ENCODE measurements at places on chromosomes 6 and 20. TPM values are rescaled to one million over a fixed set of nuclear protein-coding genes. Genes with fewer than 3 reads are reported as not detected.

DNA sequence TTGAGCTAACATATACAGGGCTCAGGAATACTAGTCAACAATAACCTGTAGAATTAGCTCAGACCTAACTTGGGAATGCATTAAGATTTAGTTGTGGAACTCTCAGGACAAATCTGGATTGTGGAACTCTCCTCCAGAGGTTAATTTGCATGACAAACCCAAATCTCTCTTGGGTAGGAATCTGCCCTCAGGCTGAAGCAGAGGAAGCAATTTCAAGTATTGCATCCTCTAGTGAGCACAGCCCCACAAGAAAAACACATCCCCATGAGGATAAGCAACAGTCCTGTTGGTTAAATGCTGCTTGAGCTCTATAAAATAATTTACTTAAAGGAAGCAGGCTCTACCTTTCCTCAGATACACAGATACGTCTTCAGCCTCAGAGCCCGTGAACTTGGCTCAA lies 170.9 kb upstream of the STXBP5 start:
- H3K36me3 ChIP-seq = no peaks in the 10 kb centered on the region
- no peak overlapping the region for H3K4me3 ChIP-seq
- no peaks in the 10 kb centered on the region for H3K4me1 ChIP-seq
- H3K27ac ChIP-seq = no peak overlapping the region
- no peak for DNase-seq

GRCh38 chr20:62732031-62732760 lies 23.6 kb downstream of the NTSR1 start:
- peaks cover 7% of the 10 kb centered on the region for H3K4me1 ChIP-seq
- H3K27ac ChIP-seq = no peak overlapping the region
- H3K36me3 ChIP-seq = no peaks in the 10 kb centered on the region
- no peak overlapping the region for H3K4me3 ChIP-seq

DNA sequence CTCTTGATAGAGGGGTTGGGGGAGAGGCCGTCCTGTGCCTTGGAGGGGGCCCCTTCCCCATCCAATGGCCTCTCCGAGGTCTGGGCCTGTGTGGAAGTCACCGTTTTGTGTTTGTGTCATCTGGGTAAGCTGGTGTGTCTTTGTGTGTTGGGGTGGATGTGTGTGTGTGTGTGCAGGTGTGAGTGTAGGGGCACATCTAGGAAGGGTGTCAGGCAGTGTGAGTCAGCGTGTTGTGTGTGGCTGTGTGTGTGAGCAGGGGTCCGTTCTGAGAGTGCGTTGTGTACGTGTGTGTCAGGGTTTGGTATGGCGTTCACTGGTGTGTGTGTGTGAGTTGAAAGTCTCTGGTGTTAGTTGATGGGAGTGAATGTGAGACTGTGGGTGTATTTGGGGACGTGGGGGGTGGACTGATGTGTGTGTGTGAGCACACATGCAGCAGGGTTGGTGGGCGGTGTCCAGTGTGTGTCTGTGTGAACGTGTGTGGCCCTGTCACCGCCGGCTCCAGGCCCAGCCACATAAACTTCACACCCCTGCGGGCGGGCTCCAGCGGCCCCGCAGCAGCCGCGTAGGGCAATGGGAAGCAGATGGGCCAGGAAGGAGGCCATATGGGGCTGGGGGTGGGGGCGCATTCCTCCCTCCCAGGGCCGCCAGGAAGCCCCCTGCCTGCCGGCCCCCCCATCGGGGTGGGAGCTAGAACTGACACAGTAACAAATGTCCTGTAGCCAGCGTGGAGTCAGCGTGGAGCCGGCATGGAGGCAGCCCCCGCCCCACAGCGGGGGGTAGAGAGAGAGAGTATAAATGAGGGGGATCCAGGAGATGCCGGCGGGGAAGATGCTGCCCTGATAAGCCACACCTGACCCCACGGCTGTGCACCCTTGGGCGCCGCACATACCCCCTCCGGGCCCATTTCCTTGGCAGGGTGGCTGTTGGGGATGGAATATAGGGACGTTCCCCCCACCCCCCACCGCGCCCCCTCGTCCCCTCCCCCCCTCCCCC lies 32.1 kb downstream of the SNAI1 start:
- H3K4me1 ChIP-seq = peaks cover 8% of the 10 kb centered on the region
- H3K4me3 ChIP-seq = no peak overlapping the region
- H3K36me3 ChIP-seq = no peaks in the 10 kb centered on the region
- no peak for DNase-seq

DNA sequence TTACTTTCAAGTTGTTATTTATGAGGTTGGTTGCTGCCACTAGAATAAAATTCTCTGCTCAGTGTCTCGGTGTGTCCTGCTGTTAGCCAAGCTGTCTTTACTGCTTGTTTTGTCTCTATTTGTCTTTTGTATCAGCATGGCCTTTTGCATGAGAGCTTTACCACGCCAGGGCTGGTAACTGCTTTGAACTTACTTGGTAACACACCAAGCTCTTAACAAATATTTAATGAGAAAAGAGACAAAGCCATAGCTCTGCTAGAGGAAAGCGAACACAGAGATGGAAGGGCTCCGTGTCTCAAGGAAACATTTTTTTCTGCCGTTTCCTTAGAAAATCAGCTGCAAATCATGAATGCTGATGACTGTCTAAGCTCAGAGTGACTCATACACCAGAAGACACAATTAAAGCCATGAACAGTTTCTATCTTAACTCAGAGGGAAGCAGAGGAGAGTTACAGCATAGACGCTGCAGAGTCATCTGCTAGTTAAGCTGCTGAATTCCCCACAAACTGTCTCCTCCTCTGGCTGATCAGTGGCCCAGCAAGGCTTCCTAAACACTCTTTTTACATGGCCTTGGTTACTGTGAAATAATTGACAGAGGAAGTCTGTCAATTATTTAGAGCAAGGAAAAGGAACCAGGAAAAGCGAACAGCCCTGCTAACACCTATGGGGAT lies 44.8 kb downstream of the AGPAT4 start:
- H3K27ac ChIP-seq = no peak overlapping the region
- H3K4me1 ChIP-seq = peaks cover 8% of the 10 kb centered on the region
- H3K4me3 ChIP-seq = no peak overlapping the region
- no peaks in the 10 kb centered on the region for H3K36me3 ChIP-seq
- DNase-seq = no peak

DNA sequence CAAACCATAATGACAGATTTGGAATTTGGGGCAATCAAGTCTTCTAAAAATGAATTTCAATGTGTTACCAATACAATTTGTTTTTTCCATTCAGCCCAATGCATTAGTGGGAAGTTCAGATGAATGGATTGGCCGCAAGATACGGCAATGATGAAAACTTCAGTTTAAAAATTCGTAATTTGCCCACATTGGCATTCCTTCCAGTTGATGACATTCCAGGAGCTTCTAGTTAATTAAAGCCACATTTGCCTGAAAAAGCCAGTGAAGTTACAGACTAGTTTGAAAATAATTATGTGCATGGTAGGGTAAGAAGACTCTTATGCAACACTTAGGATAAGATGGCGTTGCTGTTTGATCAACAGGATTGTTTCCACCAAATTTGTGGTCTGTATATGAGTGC lies 46.2 kb downstream of the NHLRC1 start:
- H3K27ac ChIP-seq = no peak overlapping the region
- H3K4me1 ChIP-seq = no peaks in the 10 kb centered on the region
- no peak overlapping the region for H3K4me3 ChIP-seq
- no peak for DNase-seq

GRCh38 chr6:31004794-31005193 lies 5.5 kb upstream of the MUC22 start:
- H3K36me3 ChIP-seq = no peaks in the 10 kb centered on the region
- no peak for DNase-seq
- H3K4me1 ChIP-seq = peaks cover 22% of the 10 kb centered on the region
- no peak overlapping the region for H3K27ac ChIP-seq

- H3K4me3 ChIP-seq = no peak overlapping the region
- no peak overlapping the region for H3K27ac ChIP-seq
- no peak for DNase-seq
- no peaks in the 10 kb centered on the region for H3K36me3 ChIP-seq
Measured at GRCh38 chr6:132598473-132598872, 8.9 kb upstream of the TAAR5 start.

- DNase-seq = peak; percentile 86
- peaks cover 54% of the 10 kb centered on the region for H3K4me1 ChIP-seq
- H3K27ac ChIP-seq = peak within 1 kb of the TSS; percentile 96
- peaks cover 10% of the 10 kb centered on the region for H3K36me3 ChIP-seq
- H3K27me3 ChIP-seq = no peaks in the 10 kb centered on the region
Measured at GRCh38 chr6:13711733-13712598, at the start of gene RANBP9. Gene RANBP9, minus strand, starts transcription at chr6:13711835. Its CDS starts 330 bp downstream, at chr6:13711505.

DNA sequence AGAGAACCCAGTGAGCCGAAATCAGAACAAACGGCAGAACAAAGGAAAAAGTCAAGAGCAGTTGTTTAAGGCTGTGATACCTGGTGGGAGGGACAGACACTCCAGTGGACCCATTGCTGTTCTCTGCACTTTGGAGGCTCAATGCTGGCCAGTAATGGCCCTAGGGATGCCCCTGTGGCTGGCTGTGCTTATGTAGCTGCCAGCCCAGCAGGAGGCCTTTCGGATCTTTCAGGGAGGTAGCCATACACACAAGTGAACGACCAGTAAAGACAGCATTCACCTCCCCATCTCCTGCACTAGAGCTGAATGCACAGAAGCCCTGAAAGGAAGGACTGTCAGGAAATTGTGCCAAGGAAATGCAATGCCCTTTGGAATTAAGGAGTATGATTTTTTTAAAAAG lies 34.3 kb downstream of the GPLD1 start:
- no peak for DNase-seq
- no peaks in the 10 kb centered on the region for H3K4me1 ChIP-seq

ANGPT4 gene
- total RNA-seq = not detected

- DNase-seq = no peak
- no peak overlapping the region for H3K4me3 ChIP-seq
- peaks cover 27% of the 10 kb centered on the region for H3K4me1 ChIP-seq
- peaks cover 42% of the 10 kb centered on the region for H3K36me3 ChIP-seq
- no peaks in the 10 kb centered on the region for H3K27me3 ChIP-seq
- H3K27ac ChIP-seq = no peak overlapping the region
Measured at GRCh38 chr6:53281518-53282215, 67.1 kb downstream of the ELOVL5 start.

- peak overlapping the region; percentile 26 for H3K27ac ChIP-seq
- peak; percentile 89 for DNase-seq
- peaks cover 27% of the 10 kb centered on the region for H3K36me3 ChIP-seq
- no peak overlapping the region for H3K4me3 ChIP-seq
Measured at GRCh38 chr6:33700391-33701050, 11.0 kb downstream of the UQCC2 start.

CENPB gene
- total RNA-seq = 30.3 TPM

DNA sequence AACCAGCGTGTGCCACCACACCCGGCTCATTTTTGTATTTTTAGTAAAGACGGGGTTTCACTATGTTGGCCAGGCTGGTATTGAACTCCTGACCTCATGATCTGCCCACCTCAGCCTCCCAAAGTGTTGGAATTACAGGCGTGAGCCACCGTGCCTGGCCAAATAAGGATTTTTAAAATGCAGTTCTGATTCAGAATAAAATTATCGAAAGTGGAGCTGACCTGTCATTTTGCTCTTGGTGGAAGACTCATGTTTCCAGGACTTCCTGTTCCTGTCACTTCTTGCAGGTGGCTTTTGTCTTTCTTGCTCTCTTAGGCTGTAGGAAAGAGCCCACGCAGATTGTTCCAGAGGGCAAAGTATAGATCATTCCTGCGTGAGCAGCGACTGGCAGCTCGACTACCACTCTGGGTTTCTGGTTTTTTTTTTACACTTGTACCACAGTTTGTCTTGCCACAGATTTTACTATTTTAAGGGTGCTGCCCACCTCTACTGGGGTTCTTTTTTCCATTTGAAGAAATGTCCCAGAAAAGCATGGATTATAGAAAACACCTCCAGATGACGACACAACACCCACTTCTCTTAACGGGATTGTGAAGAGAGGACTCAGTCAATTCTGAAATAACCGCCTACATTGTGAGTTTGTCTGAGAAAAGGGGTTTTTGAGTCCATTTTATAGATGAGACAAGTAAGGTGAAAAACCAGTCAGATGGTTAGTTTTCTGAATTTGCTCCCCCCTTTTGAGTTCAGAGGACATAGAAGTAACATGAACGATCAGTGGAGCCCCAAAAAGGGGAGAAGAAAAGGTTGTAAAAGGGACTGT lies 7.5 kb downstream of the JARID2 start:
- H3K36me3 ChIP-seq = peaks cover 34% of the 10 kb centered on the region
- peak overlapping the region; percentile 62 for H3K4me3 ChIP-seq
- peak; percentile 45 for DNase-seq
- H3K4me1 ChIP-seq = peaks cover 92% of the 10 kb centered on the region

DNA sequence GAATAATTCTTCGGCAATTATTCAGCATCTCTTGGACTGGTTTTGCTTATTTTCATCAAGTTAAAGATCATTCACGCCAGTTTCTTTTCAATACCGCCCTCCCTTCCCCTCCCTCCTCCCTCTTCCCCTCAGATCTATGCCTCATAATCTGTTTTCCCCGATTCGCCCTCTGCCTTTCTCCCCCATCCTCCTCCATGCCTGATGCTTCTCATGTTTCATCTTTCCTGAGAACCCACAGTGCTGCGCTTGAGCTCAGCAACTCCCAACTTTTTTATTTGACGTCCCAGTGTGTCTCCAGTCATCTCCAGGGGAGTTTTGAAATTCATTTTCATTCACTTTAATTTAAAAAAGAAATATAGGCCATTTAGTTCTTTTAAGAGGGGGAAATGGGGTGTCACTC lies 142.7 kb downstream of the PTPRT start:
- H3K36me3 ChIP-seq = no peaks in the 10 kb centered on the region
- H3K27ac ChIP-seq = no peak overlapping the region
- no peak for DNase-seq
- H3K4me1 ChIP-seq = no peaks in the 10 kb centered on the region
- H3K4me3 ChIP-seq = no peak overlapping the region

- H3K36me3 ChIP-seq = peaks cover 49% of the 10 kb centered on the region
- H3K27ac ChIP-seq = peak overlapping the region; percentile 73
- no peaks in the 10 kb centered on the region for H3K27me3 ChIP-seq
Measured at GRCh38 chr20:3804254-3804751, 8.2 kb downstream of the CDC25B start.

- H3K4me1 ChIP-seq = no peaks in the 10 kb centered on the region
- no peak overlapping the region for H3K4me3 ChIP-seq
- peak; percentile 66 for DNase-seq
- no peak overlapping the region for H3K27ac ChIP-seq
- no peaks in the 10 kb centered on the region for H3K36me3 ChIP-seq
Measured at GRCh38 chr20:50992733-50993457, 30.0 kb downstream of the KCNG1 start.

- DNase-seq = no peak
- H3K36me3 ChIP-seq = peaks cover 16% of the 10 kb centered on the region
- H3K27ac ChIP-seq = no peak overlapping the region
- H3K4me1 ChIP-seq = no peaks in the 10 kb centered on the region
Measured at GRCh38 chr6:37373822-37374471, 20.2 kb downstream of the RNF8 start.

SEMG2 gene
- total RNA-seq = not detected

CALHM4 gene
- total RNA-seq = not detected

SYCP2 gene
- total RNA-seq = 1.2 TPM

- H3K27me3 ChIP-seq = peaks cover 3% of the 10 kb centered on the region
- no peaks in the 10 kb centered on the region for H3K4me1 ChIP-seq
- no peaks in the 10 kb centered on the region for H3K36me3 ChIP-seq
- H3K27ac ChIP-seq = no peak overlapping the region
Measured at GRCh38 chr20:2421247-2421646, 40.5 kb downstream of the TGM6 start.

Data from activated naive CD4-positive, alpha-beta T cell treated with anti-CD3 and anti-CD28 coated beads for 36 hours (primary cell).